ENCODE measurements at places on chromosomes 13 and 19. TPM values are rescaled to one million over a fixed set of nuclear protein-coding genes. Genes with fewer than 3 reads are reported as not detected.

GRCh38 chr19:36950335-36951119, 34.4 kb downstream of the ZNF568 start:
- DNase-seq = no peak

DNA sequence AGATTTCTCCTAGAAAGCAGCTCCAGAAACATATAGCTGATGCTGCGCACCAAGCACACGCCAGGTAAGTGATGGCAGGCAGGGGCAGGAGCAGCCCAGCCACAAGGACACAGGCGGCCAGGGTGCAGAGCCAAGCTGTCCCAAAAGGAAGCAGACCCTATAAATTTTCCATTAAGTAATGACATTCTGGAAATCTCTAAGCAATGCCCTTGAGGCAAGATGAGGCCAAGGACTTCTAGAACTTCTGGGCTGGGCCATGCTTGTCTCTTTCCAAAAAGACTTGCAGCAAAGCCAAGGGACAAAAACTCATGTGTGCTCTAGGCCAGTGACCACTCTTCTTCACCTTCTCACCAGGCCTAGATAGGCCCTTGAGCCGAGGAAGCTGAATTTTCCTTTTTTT, 42.2 kb upstream of the EPHX3 start:
- no peak for DNase-seq

DNA sequence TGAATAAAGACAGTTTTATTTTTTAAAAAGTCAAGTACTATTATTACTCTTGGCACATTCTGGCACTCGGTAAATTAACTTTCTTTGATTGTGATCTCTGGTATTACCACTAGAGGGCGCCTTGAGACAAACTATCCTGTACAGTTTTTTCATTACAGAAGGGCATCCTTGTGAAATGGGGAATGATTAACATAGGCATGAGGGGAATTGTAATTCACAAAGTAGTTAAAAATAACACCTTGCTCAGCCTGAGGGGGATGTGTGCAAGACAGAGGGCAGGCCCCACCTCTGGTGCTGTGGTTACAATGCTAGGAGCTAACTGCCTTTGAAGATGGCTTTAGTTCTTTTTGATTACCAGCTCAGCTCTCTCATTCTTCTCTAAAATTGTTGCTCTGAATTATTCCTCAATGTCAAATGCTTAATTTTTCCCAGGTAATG, 24.2 kb upstream of the C1QTNF9B start:
- peak; percentile 8 for DNase-seq

DNA sequence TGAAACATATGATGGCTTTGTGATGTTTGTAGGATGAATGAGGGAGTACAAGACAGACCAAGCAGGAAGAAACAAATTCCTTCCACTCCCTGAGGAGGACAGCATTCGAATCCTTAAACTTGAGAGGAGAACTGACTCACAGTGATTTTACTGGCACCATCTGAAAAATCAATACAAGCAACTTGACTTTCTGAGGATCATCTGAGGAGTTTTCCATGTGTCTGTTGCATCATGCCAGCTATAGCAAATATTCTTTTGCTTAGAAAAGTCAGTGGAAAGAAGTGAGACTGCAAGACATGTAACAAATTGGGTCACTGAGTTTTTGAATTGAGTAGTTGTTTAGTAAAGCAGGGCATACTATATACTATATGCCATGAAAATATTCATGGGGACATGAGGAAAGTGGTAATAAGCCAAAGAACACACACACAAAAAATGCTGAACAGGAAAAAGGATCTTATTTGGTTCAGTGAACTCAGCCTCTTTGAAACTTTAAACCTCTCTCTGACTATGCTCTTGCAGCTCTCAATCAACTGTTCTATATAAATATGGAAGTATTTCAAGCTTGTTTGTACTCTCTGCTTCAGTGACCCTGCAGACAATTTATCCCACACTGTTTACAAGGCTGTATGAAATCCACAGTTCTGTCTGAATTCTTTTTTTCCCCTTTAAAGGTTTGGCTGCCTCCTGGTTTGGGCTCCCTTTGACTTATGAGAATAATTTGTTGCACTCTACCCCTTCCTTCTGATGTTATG, 35.5 kb downstream of the SERTM1 start:
- DNase-seq = no peak

DNA sequence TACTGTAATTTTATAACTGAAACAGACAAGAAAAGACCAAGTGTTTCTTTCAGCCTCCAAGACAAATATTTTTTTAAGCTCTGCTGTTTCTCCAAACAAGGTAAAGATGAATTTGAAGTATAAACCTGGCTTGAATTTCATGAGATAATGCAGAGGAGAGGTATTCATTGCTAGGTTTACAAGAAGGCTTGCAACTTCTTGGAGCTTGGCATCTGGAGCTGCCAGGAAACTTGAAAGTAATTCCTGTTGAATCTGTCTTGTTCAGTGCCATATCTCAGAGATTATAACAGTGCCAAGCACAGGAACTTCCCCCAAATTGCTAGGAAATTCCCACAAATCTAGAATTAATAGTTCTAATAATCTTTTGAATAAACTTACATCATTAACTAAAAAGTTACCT, 70.9 kb downstream of the CDK8 start:
- DNase-seq = no peak

DNA sequence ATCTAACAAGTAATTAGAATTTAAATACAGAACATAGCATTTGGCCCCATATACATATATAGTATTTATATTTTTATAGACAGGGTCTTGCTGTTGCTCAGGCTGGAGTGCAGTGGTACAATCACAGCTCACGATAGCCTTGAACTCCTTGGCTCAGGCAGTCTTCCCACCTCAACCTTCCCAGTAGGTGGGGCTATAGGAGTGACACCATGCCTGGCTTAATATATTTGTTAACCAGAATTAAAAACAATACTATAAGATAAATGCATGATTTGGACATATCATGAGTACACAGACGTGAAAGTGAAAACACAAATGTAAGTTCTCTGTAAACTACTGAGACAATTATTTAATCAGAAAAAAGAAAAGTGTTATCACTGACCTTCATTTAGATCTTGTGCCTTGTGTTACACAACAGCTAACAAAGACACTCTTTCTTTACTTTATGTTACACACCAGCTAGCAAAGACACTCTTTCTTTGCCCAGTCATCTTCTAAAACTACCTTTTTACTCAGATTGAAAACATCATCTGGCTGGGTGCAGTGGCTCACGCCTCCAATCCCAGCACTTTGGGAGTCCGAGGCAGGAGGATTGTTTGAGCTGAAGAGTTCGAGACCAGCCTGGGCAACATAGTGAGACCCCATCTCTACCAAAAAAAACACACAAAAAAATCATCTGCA, 22.6 kb downstream of the CARS2 start:
- DNase-seq = no peak

Gene CYP2A6
- 0.29 TPM for polyA plus RNA-seq

Gene PRTN3
- 2.6 TPM for polyA plus RNA-seq
